Lung (tissue), 17 donors: ENCODE measurements at places on chromosomes 3 and 15. TPM values are rescaled to one million over a fixed set of nuclear protein-coding genes. Genes with fewer than 3 reads are reported as not detected.

Gene ZNF80
- total RNA-seq: not detected

Gene SIN3A
- total RNA-seq: 86.1 TPM

Gene OPA1
- 40.2 TPM for total RNA-seq

Gene LNP1
- total RNA-seq: 3.3 TPM

Gene FGF12
- 6.0 TPM for total RNA-seq

Gene KLHL40
- total RNA-seq: not detected

Gene SGO1
- total RNA-seq: 0.98 TPM

Gene MOBP
- total RNA-seq: 0.18 TPM

Gene RPL22L1
- total RNA-seq: 66.3 TPM

Gene CCR8
- not detected for total RNA-seq

Gene SCAMP5
- total RNA-seq: 3.8 TPM

Gene PIF1
- 2.4 TPM for total RNA-seq

Gene SCN10A
- not detected for total RNA-seq

Gene KIF7
- total RNA-seq: 6.5 TPM

Gene ASB14
- total RNA-seq: 0.74 TPM

Gene GREM1
- total RNA-seq: 1.6 TPM

Gene GLDN
- 75.8 TPM for total RNA-seq

Gene TMED3
- 64.2 TPM for total RNA-seq

Gene MAP1A
- total RNA-seq: 17.8 TPM

Gene GOLGA6A
- total RNA-seq: 0.14 TPM

Gene CIDEC
- total RNA-seq: not detected

Gene ZNF501
- total RNA-seq: 4.0 TPM

Gene IQCF5
- not detected for total RNA-seq

Gene CD86
- total RNA-seq: 11.5 TPM
